Right hindlimb (tissue), 1 donor: ENCODE measurements at places on chromosomes 2 and 18.

DNA sequence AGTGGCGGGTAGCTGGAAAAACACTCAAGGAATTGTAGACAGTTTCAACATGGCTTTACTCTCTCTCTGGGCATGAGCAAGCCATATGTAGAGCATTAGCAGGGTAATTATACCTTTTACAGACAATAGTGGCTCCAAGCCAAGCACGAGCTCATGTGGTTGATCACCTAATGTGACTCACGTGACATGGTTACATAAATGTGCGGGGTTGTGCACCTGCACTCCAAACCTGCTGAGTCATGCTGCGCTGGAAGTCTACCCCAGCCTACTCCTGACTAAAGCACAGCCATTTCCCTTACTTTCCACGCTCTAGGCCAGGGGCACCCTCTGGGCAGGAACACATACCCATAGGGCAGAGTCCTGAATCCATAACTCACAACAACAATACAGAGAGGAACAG lies 232.8 kb downstream of the MBD5 start:
- DNase-seq, result no peak

DNA sequence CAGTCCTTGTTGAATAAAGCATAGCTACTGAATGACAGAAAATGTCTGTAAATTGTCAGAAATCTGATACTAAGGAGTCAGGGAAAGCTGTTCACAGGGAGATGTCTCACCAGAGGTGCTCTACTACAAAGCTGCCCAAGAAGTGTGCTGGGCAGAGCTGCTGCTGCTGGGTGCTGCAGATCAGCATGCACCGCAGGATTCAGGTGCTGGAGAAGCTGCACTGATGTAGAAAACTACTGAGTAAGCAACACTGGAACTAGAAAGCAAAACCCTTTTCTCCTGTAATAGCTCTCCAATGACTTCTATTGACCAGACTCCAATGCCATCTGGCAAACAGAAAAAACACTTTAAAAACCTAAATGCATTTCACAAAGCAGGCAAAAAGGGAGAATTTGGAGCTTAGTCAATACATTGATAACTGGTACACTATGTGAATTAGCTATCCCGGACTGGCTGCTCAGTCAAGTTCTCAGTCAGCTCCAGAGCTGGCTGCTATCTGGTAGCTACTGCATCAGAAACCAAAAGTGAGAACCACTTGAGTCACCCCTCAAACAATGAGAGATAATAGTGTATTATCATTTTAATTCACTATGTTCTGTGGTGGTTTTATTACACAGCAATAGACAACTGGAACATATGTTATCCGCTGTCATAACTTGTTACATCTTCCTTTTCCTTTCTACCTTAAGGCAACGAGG lies 493.1 kb downstream of the CPS1 start:
- DNase-seq, result no peak

- no peak for DNase-seq
Observed at GRCh38 chr2:76073992-76074604, 363.4 kb upstream of the GCFC2 start.

DNA sequence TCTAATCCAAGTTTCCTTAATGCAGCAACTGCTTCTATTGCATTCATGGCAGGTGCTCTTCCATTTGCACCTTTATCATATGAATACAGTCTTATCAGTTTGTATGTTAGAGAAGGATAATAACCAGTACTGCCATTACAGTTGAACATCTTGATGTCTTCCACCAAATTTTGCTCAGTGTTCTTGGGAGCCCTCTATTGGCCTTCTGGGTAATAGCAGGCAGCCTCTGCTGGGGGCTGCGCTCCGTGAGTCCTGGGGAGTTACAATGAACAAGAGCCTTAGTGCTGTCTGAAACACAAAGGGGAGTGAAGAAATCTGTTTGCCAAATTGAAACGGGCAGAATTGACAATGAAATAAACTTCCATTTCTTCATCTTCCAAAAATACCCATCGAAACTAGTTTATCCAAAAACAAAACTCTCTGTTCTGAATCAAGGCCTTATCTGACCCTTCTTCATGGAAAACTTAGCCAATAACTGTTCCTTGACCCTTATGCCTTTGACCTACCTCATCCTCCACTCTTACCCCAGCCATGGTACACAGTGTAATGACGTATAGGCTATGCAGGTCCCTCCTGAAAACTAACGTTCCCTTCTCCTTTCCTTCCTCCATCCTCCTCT lies 79.9 kb downstream of the ALK start:
- DNase-seq, result peak; percentile 31

- no peak for DNase-seq
Observed at GRCh38 chr2:162258686-162259085, 15.4 kb upstream of the FAP start.

- DNase-seq, result no peak
Observed at GRCh38 chr2:44553456-44553855, 191.7 kb downstream of the CAMKMT start.

DNA sequence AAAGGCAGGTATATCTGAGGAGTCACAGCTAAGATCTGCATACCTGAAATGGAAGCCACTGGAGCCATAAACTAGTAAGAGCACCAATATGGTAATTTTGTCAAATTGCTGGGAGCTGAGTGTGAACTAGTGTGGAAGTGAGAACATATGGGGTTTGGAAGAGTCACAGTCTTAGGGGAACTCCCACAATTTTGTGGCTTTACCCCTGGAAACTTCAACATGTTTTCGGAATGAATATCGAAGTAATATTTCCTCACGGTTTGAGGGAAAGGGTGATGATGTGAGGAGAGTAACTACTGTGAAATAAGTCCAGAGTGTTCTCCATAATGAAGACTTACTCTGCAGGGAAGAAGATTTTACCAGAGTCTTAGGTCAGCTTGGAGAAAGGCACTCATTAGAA lies 565.9 kb downstream of the RIT2 start:
- no peak for DNase-seq

- DNase-seq, result peak; percentile 1
Observed at GRCh38 chr18:48824231-48824970, 126.4 kb downstream of the SMAD7 start.

- DNase-seq, result no peak
Observed at GRCh38 chr2:9145752-9146430, 60.7 kb upstream of the ASAP2 start.

DNA sequence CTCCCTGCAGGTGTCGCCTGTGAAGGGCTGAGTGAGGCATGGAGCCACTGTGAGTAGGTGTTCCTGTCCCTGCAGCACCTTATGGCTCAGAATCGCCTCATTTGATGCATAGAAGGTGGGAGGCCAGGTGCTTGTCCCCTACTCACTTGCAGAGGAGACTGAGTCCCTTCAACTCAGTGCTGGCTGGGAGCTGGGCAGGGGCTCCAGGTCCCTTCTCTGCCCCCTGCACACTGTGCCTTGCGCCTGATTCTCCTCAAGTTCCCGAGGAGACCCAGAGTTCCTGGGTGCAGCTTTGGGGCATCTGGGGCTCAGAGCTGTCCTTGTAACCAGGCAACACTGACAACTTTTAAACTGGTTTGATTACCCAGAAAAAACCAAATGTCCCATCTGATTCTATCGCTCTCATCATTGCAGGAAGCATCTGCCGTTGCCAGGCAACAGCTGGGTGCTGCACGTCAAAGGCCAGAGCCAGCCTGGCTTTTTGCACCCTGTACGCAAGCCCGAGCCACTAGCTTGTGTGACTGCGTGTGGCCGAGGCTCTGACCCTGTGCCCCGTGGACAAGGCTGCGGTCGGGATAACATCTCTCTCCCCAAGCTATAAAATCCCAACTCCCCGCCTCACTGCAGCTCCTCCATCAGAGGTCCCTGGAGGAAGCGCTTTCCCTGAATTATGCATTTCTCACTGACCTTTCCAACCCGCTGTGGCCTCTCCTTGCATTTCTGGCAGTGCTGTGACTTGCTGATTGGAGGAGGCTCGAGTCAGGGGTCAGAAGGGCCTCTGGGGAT lies 130.8 kb upstream of the HDAC4 start:
- peak; percentile 33 for DNase-seq

- DNase-seq, result no peak
Observed at GRCh38 chr2:215171796-215172195, 33.4 kb upstream of the ABCA12 start.

DNA sequence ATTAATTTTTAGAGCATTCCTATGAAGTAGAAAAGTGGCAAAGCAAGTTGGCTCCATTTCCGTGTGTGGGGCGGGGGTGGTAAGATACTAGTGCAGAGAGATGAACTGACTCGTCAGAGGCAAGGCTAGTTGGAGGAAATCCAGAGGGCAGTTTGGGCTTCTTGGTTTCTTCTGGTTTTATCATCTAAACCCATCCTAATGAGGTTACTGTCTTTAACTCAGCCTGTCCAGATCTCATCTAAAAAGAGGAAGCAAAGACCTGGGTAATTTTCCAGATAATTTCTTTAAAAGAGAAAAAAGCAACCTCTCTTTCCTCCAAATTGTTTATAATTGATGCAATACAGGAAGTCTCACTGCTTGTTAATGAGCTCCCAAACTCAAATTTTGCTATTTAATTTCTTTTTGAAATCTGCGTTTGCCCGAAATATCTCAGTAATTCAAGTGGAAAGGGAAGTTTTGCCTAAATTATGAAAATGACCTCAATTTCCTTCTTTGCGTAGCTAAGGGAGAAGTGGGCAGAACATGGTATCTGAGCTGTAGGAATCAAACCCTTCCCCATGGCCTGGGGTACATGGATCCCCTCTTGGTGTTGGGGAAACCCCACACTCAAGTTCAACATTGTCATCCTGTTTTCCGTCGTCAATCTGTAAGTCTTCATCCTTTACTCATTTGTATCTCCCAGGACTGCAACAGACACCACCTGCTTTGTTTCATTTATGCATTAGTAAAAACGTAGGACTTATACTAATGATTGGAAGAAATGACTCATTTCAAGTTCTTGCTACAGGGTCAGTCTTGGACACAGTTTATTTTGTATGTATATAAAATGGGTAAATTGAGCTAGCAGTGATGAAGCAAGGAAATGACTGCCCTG lies 89.1 kb upstream of the KLF7 start:
- no peak for DNase-seq

- DNase-seq, result no peak
Observed at GRCh38 chr2:98985905-98986666, 50.1 kb upstream of the CRACDL start.

DNA sequence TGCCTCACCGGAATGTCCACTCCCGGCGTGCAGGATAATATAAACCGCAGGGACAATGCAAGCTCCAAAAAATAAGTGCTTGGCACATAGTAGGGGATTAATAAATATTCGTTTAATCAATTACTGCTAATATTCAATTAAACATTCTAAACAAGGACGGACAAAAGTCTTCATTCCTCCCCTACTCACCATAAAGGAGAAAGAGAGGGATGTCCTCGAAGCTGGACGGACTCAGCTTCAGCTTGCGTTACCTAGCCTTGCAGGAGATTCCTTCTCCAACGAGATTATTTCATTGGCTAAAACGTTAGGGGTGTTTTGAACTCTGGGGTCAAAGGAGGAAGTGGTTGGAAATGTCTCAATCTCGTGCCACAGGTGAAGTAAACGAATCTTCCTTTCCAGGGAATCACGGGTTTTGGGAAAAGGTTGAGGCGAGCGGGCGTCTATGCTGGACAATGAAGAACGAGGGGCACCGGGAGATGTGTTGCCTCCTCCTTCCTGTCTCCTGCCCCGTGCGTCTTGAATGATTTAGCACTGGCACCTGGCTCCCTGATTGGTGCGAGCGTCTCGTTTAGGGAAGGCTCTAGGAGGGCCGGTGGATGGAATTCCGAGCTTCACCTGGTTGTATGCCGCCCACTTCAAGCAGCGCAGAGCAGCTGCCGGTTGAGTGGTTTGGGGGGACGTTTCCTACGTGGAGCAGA lies 2.0 kb upstream of the GAD1 start:
- DNase-seq, result no peak

GRCh38 chr2:58416696-58417095 lies 175.6 kb upstream of the FANCL start:
- DNase-seq, result no peak
